ENCODE measurements at places on chromosomes 6 and 20.

DNA sequence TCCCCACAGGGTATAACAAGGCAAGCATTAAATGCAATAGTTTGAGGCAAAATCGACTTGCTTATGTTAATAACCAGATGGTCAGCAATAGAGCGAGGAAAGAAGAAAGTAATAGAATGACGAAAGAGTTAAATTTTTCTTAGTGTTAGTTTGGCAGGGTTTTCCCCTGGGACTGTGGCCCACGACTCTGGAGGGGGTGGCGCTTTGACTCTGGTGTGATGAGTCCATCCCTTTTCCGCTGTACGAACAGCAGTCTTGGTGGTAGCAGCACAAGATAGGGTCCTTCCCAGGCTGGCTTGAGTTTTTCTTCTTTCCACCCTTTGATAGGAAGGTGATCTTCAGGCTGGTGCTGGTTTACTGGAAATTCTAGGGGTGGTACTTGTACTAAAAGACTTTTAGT is 69.2 kb upstream of the GMDS start:
- no peak for DNase-seq

DNA sequence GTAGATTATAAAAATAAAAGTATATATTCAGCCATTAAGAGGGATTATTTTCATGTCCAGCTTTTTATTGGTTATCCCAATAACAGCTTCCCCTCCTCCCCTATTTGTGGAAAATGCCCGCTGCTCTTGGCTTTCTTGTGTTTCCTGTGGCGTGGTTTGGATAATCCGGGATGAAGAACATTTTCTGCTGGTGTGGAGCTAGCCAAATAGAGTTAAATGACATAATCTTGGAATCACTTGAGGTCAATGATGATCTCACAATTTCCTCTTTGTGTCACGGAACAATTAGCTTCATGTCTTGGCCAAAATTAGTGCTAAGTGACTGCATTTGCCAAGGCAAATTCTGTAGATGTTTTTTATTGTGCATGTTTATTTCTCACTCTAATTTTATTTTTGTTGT is 394.0 kb downstream of the LAMA2 start:
- no peak for DNase-seq

DNA sequence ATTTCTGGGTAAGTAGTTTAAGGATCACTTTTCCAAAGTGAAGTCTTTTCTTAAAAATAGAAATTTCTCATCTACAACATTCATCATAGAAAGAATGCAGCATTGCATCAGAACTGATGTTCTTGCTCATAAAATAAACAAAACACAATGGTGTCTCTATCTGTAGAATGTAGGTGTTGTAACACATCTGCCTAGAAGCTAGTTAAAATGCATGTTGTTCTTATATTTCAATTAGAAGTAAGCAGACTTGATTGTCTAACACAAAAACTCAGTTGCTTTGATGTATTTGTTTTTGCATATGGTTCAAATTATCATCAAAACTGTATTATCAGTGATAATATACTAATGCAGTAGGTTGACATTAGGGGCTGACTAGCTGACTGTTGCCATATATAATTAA is 654.7 kb upstream of the FLRT3 start:
- DNase-seq, result no peak

GRCh38 chr6:142692942-142693341 is 252.0 kb downstream of the HIVEP2 start:
- peak; percentile 50 for DNase-seq

- no peak for DNase-seq
These were observed 7.9 kb upstream of the CPNE5 start for GRCh38 chr6:36847152-36847551.

DNA sequence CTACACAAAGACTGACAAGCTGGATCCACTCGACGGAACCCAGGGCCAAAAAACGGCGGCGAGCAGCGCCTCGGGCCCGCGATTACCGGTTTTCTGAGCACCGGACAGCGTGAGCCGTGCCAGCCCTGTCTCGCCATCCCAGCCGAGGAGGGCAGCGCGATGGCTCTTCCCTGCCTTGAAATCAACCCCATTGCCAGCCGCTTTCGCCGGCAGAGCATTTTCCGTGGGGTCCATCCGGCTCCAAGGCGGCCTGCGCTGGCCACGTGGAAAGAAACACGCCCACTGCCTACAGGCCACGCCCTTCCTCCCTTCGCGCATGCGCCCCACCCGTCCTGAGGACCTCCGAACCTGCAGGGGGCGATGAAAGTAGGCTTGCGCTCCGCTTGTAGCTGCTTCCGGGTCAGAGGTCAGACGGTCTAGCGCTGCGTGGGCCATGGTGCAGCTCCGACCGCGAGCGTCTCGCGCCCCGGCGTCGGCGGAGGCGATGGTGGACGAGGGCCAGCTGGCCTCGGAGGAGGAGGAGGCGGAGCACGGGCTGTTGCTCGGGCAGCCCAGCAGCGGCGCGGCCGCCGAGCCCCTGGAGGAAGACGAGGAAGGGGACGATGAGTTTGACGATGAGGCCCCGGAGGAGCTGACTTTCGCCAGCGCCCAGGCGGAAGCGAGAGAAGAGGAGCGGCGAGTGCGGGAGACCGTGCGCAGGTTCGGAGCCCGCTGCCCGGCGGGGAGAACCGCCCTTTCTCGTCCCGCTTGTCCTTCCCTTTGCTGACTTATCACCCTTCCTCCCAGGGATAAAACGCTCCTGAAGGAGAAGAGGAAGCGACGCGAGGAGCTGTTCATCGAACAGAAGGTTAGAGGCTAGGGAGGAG is at the start of gene NOL7:
Gene NOL7, plus strand, starts transcription at position 410 of the 866 bp plus-strand sequence. Its CDS starts 24 bp downstream, at position 434.
- peak; percentile 95 for DNase-seq

DNA sequence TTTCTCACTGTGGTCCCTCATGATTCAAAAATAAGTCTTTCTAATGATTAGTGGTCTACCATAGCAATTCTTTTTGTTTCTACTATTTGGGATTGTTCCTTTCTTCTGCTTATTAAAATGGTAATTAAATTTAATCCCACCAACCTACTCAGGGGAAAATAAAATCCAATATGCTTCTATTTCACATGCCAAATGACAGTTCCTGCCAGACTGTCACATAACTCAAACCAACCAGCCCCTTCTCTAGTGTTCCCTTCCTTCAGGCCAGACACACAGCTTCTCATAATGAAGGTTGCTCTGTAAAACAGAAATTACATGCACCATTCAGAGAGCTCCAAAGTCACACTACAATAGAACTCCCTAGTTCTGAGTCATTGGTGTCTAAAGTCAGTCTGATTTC is 23.2 kb downstream of the PAK5 start:
- no peak for DNase-seq

DNA sequence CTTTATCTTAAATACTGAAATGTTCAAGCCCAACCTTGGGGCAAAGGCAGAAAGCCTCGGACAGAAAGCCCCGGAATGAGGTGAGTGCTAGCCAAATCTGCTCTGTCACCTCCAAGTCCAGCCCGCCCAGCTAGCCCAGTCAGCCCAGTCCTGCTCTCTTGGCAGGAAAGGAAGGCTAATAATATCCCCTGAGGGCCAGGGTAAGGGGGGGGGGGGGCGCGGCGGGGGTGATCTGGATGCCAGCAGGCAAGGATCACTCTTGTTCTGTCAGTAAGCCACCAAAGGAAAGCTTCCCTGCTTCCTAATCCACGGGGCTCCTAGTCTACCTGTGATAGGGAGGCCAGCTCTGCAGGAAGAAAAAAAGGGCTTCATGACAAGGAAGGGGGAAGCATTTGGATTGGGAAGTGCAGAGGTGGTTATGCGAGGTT is 1.1 kb downstream of the NDRG3 start:
- DNase-seq, result peak; percentile 62

DNA sequence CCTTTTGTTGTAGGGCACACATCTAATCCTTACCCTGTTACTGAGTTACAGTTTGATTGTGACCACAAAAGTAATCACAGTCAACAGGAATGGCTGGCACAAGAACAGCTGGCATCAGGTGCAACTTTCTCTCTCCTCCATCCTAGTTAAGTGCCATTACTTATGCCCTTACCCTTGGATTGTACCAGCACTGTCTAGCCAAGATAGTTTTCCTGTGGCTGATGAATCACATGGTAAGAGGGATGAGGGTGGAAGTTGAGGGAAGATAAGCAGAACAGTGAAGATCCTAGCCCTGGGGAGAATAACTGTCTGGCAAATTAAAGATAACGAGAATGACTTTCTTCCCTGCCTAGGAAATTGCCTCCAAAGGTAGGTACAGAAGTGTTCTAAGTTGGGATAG is 42.0 kb downstream of the RNF217 start:
- no peak for DNase-seq

DNA sequence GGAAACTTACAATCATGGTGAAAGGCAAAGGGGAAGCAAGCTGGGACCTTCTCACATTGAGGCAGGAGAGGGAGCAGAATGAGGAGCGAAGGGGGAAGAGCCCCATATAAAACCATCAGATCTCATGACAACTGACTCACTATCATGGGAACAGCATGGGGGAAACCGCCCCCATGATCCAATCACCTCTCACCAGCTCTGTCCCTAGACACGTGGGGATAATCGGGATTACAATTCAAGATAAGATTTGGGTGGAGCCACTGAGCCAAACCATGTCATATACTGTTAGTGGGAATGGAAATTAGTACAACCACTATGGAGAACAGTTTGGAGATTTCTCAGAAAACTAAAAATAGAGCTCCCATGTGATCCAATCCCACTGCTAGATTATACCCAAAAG is 163.7 kb downstream of the MANEA start:
- DNase-seq, result no peak

- no peak for DNase-seq
These were observed 95.1 kb downstream of the LIN28B start for GRCh38 chr6:105051941-105052471.

GRCh38 chr6:509676-510075 is 118.1 kb downstream of the IRF4 start:
- no peak for DNase-seq

GRCh38 chr20:45230631-45231030 is 9.5 kb downstream of the SEMG2 start:
- no peak for DNase-seq

- no peak for DNase-seq
These were observed 139.2 kb upstream of the ECI2 start for GRCh38 chr6:4274382-4275082.

- DNase-seq, result no peak
These were observed 318.2 kb downstream of the SAMD5 start for GRCh38 chr6:147826698-147827097.

DNA sequence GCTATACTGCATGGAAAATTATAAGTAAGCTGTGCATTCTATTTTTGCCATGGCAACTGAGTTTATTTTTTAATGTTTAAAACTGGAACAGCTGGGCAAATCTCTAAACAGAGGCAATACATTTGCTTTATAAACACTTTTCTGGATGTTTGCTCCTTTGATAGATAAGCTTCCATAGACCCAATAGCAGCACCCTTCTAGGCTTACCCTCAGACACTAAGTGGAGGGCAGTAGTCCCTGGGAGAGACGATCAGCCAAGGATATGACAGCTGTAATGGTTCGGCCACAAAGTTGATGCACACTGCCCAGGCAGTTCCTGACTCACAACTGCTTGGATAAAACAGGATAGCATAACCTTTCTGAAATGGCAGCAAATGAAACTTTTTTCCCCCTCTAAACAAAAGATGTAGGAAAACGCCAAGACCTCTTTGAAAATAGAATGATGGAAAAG is 8.5 kb upstream of the MRPS10 start:
- DNase-seq, result peak; percentile 64

- peak; percentile 42 for DNase-seq
These were observed 10.3 kb upstream of the PRSS16 start for GRCh38 chr6:27237089-27237803.

DNA sequence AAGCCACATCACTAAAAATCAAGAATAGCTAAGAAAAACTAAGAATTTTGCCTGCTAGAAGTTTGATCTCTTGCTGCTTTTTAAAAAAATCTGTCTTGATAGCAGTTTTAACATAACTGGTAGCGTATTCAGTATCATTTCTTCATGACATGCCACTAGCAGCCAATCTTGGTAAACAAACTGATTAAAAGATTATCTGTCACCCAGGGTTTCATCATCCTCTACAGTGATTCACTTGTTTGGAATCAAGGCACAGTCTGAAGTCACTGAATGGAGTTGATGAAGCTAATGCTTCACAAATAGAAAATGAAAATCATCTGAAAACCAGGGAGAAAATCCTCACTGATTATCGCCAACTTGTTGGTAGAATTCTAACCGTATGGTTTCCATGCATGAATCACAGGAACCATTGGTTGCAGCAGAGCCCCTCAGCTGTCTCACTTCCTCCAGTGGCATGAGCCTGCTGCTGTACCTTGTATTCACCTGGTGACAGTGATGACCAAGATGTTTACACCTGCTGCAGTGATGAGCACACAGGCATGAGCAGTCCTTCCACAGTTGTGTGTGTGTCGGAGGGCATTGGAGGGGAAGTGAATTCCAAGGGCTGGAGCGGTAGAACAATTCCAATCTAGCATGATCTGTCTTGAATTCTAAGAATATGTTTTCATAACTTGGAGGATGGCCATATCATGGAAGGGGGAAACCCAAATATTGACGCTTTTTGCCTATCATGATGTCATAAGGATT is 275.0 kb downstream of the KHDC1L start:
- peak; percentile 27 for DNase-seq

DNA sequence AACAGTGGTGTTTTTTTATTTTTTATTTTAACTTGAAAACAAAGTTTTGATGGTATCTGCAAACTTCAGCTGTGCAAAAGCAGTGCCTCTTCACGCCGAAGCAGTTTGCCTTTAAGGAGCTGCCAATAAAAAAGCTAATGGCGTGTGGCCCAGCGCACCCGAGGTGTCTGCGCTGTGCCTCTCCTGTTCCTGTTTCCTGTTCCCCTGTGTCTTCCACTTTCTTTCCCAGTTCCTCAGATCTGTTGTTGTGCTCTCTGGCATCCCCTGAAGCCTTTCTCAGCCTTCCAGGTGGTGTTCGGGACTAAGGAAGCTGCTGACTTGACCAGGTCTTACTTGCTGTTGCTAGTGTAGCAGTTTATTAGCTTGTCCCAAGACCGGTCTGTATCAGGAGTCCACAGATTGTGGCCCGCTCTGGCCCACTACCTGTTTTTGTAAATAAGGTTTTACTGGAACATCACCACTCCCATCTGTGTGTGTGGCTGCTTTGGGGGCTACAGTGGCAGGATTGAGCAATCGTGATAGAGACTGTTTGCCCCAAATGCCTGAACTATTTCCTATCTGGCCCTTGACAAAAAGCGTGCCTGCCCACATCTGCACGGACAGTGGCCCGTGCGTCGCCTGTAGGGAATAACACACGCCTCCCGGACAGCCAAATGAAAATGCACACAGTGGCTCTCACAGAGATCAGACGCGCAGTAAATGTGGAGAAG is 178.3 kb downstream of the TMEM242 start:
- no peak for DNase-seq

GRCh38 chr6:167567142-167568033 is 242.5 kb downstream of the TTLL2 start:
- DNase-seq, result no peak

- no peak for DNase-seq
These were observed 27.4 kb upstream of the RUNX2 start for GRCh38 chr6:45300736-45301135.

Data from hepatic stellate cell (primary cell).